Subcutaneous adipose tissue (tissue), 4 donors: ENCODE measurements at places on chromosomes 7 and 10. TPM values are rescaled to one million over a fixed set of nuclear protein-coding genes. Genes with fewer than 3 reads are reported as not detected.

KIAA1217 gene
- 20.9 TPM for total RNA-seq

LRRC18 gene
- total RNA-seq: not detected

BTBD16 gene
- not detected for total RNA-seq

SLC26A4 gene
- total RNA-seq: 0.34 TPM

FZD8 gene
- 0.85 TPM for total RNA-seq
